ENCODE measurements at places on chromosomes 3 and 15. TPM values are rescaled to one million over a fixed set of nuclear protein-coding genes. Genes with fewer than 3 reads are reported as not detected.

The APBA2 gene
- polyA plus RNA-seq = 4.4 TPM

The MBD4 gene
- polyA plus RNA-seq = 27.1 TPM

DNA sequence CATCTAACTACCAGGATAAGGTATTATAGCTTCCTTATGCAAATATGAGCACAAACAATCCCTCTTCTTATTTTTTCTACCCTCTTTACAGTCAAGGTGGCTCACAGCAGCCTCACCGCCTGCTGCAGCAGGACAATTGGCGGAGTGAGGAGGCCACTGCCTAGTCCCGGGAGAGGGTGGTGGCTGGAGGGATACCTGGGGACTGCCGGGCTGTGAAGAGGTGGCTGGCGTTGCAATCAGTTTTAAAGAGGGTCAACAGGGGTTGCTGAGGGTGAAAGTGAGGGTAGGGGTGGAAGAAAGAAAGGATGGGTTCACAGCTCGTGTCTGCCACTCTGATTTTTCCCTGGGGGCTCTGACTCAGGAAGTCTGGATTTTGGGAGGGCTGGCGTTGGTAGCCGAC, 105.1 kb upstream of the SLC6A6 start:
- no peak for DNase-seq

- no peak for DNase-seq
These were observed 22.3 kb upstream of the C2CD4B start for GRCh38 chr15:62187425-62187824.

The THAP10 gene
- 2.1 TPM for polyA plus RNA-seq

DNA sequence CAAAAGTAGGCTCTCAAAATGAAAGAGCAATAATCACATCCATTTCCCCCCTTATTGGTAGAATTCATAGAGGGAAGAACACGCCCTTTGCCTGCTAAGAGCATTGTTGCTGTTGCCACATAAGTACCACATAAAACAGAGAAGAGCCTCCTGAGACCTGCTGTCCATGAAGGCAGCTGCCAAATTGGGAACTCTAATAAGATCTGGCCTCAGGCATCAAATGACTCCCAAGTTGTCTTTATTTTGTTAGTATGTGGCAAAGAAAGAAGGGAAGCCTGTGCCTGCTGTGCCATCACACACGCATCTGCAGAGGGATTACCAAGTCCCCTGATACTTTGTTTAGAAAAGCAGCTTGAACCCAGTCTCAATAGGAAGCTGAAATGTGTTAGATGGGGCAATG, 23.9 kb downstream of the VGLL3 start:
- DNase-seq = no peak
